Psoas muscle (tissue), 8 donors: ENCODE measurements at places on chromosomes 1 and 21. TPM values are rescaled to one million over a fixed set of nuclear protein-coding genes. Genes with fewer than 3 reads are reported as not detected.

DNA sequence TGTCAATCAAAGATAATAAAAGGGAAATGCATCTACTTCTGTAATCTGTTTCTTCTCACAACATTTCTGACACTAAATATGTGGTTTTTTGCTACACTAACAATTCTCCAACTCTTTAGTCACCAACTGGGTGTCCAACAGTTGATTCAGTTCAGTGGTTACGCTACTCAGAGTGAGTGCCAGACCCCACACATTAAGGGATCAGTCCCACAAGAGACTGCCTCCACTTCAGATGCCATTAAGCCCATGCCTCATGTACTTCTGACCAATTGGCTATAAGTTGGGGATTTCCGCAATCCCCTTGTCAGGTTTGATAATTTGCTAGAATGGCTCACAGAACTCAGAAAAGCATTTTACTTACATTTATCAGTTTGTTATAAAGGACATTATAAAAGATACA, 28.4 kb downstream of the RNF2 start:
- DNase-seq, result no peak

- DNase-seq, result no peak
These were observed 267.4 kb downstream of the KCNH1 start for GRCh38 chr1:210866532-210866931.

DNA sequence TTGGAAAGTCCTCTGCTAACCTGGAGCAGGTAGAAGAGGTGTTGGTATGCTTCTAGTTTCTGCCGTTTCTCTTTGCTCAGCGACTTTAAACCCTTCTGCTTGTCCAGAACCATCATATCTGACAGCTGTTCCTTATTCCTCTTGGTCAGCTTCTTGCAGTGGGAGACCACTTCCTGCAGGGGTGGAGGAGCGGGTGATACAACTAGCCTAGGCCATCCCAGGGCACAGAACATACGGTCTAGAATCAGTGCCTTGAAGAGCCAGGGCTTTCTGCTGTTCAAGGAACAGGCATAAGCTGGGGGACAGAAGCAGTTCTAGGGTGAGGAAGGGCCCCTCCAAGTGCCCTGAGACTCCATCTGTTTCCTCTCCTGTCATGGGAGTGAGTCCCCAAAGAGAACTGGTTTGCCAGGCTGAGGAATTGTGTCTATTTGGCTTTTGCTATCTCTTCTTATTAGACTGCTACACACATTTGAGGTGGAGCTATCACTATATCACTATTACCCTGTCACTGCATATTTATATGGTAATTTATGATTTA, 32.5 kb downstream of the IQGAP3 start:
- DNase-seq, result no peak

DNA sequence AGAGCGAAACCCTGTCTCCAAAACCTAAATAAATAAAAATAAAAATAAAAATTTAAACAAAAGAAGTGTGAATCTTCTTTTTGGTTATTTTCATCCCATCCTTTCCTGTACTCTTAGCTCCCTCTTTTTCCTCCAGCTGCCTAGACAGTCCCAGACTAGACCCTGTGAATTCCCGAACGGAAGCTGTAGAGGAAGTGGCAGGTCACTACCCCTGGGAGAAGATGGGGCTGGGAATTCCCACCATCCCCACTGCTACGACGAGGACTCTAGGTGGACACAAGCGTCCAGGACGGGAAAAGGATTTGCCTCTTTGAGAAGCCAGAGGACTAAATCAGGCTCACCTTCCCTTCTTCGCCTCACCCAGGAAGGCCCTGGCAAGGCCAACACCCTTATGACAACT, 12.6 kb downstream of the RHBDL2 start:
- DNase-seq, result no peak

DNA sequence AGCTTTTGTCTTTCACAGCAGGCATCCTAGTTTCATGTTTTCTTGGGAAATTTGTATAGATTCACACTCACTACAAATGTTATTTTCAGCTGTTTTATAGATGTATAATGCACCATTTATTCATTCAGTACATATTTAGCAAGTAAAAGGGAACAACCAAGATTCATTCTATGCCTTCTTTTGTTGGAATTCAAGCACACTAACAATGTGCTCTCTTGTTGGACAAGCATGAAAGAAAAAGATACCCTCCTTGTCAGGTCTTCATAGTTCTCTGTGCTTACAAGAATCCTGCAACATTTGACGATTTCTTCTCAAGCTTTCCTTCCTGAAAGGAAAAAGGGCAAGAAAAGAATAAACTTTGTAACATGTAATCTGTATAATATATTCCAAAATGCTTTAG, 456.0 kb downstream of the USP25 start:
- no peak for DNase-seq

- no peak for DNase-seq
These were observed 805.1 kb upstream of the ADAMTS5 start for GRCh38 chr21:27771938-27772483.

The ARHGAP29 gene
- 17.1 TPM for total RNA-seq

The ABCB10 gene
- 19.3 TPM for total RNA-seq

The SPATA17 gene
- 0.34 TPM for total RNA-seq

The PCP4L1 gene
- total RNA-seq, result not detected

The TDRD5 gene
- not detected for total RNA-seq

The CHIT1 gene
- not detected for total RNA-seq

The TPTE gene
- not detected for total RNA-seq
